ENCODE measurements at places on chromosomes 1 and 21.

- peak; percentile 34 for DNase-seq
Measured at GRCh38 chr21:40516335-40516734, 330.6 kb downstream of the DSCAM start.

- DNase-seq, result no peak
Measured at GRCh38 chr1:45348020-45348419, 7.8 kb upstream of the MUTYH start.

DNA sequence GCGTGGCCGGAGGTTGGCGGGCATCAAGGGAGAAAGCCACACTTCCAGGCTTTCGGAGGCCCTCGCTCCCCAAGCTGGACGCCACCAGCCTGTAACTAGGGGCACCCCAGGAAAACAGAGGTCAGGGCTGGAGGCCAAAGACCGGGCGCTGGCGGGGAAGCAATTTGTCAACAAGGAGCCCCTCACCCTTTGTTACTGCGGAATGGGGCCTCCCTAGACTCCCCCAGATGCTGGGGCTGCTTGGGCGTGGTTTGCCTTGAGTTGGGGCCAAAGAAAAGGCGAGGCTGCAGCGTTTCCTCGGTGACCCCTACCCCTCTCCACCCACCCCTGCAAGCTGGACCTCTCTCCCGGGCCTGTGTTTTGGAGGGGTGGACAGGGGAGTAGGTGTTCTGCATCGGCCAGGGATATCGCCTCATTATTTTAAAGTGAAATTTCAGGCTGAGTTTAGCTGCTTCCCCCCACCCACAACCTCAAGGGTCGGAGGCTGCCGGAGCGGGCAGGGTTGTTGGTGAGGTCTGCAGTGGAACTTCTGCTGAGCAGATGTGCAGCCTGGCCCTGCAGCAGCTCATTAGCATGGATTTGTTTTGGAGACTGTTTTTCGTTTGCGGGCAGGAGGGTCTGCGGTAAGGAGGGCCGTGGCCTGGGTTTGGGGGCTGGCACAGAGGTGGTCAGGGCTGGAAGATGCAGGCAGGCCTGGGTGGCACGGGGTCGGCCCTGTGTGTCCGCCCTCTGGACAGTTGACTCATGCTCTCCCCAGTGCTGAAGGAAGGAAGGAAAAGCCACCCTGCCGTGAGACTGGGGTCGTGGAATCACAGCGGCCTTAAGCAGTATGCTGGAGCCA is 1.5 kb downstream of the NBL1 start:
- peak; percentile 51 for DNase-seq

- DNase-seq, result no peak
Measured at GRCh38 chr1:9250411-9251381, 16.1 kb downstream of the H6PD start.

GRCh38 chr1:23394181-23394580 is 24.5 kb upstream of the ZNF436 start:
- DNase-seq, result no peak

GRCh38 chr1:171470726-171471125 is 14.6 kb upstream of the PRRC2C start:
- no peak for DNase-seq

- peak; percentile 20 for DNase-seq
Measured at GRCh38 chr1:181676269-181676668, 193.0 kb downstream of the CACNA1E start.

DNA sequence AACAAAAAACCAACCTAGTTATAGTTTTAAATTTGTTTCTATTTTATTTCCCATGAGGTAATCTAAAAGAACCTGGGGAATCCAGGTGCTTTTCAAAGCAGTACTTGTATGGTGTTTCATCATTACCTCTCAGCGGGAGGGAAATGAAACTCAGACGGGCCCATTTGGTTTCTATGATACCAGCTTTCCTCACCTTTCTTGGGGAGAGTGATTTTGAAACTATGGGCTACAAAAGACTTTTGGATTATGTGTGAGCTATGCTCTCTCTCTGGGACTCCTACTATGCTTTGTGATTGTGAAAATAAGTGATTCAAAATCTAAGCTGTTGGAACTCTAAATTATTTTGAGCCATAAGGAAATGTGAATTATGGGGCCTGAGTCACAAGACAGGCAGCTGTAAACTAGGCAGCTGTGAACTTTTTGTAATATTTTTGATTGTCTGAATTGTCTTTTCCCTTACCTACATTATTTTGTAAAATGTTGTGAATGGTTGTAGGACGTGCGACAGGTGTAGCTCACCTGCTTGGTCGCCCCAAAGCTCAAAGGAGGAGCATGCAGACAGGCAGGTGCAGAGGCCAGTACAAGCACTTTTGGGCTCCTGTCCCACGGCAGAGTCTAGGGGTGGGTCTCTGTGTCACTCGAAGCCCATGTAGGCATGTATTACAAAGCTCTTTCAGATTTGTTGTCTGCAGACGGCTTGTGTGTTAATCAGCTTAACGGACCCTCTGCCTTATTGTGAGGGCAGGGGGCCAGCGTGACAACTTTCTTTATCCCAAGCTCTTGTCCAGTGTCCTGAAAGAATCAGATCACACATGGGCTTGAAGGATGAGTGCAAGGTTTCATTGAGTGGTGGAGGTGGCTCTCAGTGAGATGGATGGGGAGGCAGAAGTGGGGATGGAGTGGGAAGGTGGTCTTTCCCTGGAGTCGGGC is 64.8 kb upstream of the BACH1 start:
- no peak for DNase-seq

DNA sequence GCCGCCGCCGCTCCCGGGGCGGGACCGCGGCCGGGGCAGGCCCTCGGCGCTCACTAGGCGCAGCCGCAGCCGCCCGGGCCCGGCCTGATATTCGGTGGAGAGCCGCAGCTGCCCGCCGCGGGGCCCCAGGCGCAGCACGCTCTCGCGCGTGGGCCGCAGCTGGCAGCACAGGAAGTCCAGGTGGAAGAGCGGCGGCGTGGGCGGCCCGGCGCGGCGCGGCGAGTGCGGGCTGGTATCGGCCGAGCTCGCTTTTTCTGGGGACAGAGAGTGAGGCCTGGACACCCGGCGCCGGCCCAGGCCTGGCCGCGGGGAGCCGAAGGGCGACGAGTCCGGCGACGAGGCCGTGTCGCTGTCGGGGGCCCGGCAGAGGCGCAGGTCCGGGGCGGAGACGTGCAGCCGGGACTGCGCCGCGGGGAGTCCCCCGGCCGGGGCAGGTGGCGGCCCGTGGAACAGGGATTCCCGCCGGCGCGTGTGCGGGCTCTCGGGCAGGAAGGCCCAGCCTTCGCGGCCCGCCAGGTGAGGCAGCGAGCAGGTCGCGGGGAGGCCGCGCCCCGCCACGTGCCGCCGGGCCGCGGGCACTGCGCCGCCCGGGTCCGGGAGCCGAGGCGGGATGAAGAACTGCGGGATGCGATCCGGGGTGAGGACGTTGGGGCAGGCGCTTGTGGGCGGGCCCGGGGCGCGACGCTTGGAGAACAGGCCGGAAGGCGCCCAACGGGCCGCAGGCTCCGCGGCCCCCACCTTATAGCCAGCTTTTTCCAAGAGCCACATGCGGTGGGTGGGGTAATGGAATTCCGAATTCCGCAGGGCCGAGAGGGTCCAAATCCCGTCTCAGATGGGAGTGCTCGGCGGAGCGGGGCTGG is 1.2 kb downstream of the C2CD4D start:
- DNase-seq, result peak; percentile 41

DNA sequence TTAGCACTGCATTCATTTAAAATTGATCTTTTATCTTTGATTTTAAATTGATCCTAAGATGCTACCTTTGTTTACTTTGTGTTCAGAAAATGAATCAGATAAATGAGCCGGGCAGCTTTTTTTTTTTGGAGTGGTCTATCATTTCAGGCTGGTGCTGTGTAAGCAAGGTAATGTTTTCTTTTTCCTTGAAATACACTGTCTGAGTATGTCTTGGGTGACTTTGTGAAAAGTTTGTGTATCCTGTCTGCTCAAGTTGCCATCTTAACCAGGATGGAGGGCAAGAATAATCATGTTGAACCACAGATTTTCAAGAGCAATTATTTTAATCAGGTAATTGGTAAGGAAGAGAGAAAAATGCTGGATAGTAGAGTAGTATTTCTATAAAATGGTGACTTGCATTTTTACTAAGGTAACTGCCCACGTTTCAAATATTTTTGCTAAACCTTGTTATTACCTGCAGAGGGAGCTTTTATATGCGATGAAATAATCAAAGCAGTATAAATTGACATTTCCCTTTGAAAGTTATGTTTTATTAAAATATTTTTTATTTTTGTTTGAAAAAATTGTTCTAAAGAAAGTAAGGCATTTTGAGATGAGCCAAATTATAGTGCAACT is 11.1 kb downstream of the ADGRL2 start:
- DNase-seq, result no peak

DNA sequence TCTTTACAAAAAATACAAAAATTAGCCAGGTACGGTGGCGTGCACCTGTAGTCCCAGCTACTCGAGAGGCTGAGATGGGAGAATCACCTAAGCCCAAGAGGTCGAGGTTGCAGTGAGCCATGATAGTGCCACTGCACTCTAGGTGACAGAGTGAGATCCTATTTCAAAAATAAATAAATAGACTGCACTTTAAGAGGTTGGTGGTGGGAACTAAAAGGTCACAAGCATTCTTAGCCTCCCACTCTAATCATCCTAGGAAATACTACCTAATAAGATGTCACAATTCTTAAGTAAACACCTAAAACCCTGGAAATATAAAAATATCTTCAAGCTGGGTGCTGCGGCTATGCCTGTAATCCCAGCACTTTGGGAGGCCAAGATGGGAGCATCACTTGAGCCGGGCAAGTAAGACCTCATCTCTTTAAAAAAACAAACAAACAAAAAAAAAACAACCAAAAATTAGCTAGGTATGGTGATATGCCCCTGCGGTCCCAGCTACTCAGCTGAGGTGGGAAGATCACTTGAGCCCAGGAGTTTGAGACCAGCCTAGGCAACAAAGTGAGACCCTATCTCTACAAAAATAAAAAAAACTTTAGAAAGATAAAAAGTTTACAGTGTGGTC is 4.1 kb downstream of the DCAF8 start:
- no peak for DNase-seq

DNA sequence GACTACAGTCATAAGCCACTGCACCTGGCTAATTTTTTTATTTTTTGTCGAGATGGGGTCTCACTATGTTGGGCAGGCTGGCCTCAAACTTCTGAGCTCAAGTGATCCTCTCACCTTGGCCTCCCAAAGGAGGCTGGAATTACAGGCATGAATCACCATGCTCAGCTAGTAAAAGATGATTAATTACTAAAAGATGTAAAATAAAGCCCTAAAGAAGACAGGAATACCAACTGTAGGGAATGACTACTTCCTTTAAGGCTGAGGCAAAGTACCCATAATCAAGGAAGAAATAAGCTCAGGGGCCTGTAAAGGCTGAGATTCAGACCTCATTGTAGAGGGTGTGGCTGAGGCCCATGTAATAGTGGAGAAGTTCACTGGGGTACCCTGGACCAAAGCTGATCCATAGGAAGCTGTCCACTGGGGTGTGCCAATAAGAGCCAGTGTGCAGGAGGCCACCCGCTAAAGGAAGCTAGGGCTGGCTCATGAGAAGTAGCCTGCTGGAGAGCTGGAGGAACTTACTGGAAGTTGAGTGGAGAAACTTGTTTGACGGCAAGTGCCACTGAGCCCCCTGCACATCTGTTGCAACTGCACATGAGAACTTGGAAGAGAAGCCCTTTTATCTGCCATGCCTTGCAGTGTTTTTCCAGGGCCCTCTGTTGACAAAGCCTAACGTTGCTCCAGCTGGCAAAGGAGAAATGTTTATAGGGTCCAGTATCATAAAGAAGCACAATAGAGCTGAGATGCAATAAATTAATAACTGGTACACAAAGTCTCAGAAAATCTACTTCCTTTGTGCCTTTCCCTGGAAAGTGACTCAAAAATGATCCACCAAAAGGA is 17.8 kb upstream of the SERTAD4 start:
- no peak for DNase-seq

DNA sequence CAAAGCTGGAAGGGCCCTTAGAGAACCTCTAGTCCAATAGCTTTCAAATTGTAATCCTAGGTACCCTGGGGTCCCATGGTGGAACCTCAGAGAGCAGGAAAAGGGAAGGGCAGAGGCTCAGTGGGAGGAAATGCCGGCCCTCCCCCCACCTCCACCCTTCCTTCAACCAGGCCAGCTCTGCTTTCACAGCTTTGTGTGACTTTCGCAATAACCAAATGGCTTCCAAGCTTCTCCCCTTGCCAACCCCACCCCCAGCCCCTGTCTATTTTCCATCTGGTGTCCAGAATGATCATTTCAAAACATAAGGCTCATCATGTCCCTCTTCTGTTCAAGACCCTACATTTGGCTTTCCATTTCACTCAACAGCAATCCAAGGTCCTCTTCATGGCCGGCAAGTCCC is 74.4 kb downstream of the CD58 start:
- no peak for DNase-seq

- DNase-seq, result no peak
Measured at GRCh38 chr1:174726167-174726879, 273.4 kb upstream of the CACYBP start.

DNA sequence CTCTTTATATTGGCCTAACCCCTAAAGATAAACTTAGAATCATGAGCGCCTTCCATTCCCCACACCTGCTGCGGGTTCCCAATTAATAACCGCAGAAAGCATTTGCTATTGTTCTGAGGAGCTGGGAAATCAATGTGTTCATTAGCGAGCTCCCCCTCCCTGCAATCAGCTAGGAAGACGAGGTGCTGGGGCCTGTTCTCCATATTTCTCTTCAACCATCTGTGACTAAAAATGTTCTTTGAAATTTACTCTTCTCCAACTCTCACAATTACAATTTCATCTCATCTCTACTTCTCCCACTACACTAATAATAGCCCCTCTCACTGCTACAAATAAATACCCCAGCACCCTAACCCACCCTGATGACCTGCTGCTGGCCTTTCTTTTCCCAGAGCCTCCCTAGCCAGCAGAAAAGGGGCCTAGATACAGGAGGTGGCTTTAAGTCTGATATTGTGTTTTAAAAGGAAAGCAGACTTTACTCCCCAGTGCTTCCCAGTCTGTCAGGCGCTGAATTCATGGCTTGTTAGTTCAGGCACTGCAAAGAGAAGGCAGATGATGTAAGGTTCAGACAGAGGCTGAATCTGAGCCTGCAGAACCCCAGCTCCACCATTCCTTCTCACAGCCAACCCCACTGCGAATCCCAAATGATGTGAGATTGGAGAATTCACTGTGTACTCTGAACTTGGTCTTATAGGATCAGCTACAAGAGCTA is 477.5 kb upstream of the DAB1 start:
- no peak for DNase-seq

DNA sequence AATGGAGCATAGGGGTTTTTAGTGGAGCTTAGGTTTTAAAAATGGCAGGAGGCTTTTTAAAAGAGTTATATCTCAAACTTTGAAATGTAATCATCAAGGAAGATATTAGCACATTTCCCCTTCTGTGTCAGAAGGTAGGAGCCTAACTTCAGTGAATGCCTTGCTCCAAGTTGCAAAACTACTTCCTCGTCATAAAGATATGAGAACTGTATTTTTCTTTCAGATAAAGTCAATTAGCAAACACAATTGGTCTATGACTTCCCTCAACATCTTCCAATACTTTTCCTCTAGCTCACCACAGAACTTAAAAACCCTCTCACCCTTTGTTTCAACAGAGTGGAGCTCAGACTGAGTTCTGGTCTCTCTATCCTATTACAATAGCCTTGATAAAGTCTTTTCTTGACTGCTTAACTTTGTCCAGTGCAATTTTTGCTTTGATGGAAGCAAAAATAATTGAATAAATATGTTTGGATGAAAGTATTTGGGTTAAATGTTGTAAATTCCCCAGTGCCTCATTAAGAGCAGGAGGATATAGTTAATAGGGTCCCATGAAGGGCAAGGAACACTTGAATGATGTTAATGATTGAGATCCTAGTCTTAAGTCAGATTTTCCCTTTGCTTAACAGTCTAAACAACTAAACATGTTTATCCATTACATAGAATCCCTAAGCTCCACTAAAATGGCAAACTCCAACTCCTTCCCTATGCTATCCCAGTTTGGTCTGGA is 58.9 kb downstream of the TNFSF18 start:
- no peak for DNase-seq

All from right hindlimb (tissue), 1 donor.